ENCODE measurements at places on chromosomes 5 and 9. TPM values are rescaled to one million over a fixed set of nuclear protein-coding genes. Genes with fewer than 3 reads are reported as not detected.

- peaks cover 18% of the 10 kb centered on the region for H3K4me1 ChIP-seq
- H3K27me3 ChIP-seq, result no peaks in the 10 kb centered on the region
- no peak overlapping the region for H3K4me3 ChIP-seq
Observed at GRCh38 chr5:10262995-10263394, 12.9 kb downstream of the CCT5 start.

DNA sequence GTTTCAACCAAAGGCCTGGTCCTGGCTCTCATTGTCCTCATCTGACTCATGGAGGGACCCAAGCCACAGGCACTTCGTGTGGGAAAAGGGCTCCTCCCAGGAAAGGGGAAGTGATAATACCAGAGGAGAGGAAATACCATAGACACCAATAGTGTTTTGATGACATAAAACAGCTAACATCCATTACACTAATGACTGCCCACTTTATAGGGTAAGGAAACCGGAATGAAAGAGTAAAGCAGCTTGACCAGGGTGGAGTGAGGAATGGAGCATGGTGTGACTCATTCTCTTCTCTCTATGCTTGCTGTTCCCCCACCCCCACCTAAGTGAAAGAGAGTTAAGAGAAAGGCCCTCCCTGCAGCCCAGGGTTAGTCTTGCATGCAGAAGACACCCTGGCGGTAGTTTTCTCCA, 67.4 kb upstream of the HRH2 start:
- DNase-seq, result peak; percentile 26
- H3K27me3 ChIP-seq, result no peaks in the 10 kb centered on the region
- no peaks in the 10 kb centered on the region for H3K4me1 ChIP-seq
- H3K36me3 ChIP-seq, result no peaks in the 10 kb centered on the region

DNA sequence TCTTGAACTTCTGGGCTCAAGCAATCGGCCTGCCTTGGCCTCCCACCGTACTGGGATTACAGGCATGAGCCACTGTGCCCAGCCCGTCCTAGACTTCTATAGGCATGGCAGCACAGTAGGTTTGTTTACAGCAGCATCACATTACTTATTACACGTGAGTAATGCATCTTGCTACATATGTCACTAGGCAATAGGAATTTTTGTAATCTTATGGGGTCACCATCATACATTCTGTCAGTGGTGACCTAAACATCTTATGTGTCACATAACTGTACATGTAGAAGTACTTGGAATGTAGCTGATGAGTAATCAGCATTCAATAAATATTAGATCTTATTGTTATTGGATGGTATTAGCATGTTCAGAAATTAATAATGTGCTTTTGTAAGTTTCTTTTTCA, 22.9 kb upstream of the ABCA1 start:
- H3K36me3 ChIP-seq, result no peaks in the 10 kb centered on the region
- H3K4me1 ChIP-seq, result no peaks in the 10 kb centered on the region
- no peaks in the 10 kb centered on the region for H3K27me3 ChIP-seq

- H3K4me1 ChIP-seq, result peaks cover 4% of the 10 kb centered on the region
- peaks cover 6% of the 10 kb centered on the region for H3K36me3 ChIP-seq
- DNase-seq, result no peak
- H3K27me3 ChIP-seq, result no peaks in the 10 kb centered on the region
- H3K27ac ChIP-seq, result no peak overlapping the region
Observed at GRCh38 chr5:32304622-32305021, 8.1 kb downstream of the MTMR12 start.

DNA sequence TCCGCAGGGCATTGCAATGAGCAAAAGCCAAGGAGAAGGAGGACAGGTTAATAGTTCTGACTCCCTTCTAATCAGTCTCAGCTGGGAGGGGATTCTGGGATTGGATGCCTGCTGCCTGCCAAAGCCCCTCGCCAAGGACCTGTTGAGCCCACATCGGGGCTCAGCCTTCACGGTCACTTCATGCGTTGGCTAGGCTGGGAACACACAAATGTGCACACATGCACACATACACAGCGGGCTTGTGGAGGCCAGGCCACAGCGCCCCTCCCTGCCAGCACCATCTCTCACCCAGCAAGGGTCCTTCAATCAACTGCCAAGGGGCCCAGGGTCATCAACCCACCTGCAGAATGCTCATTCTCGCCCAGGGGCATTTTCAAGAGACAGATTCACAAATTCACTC, 113.9 kb downstream of the C5orf15 start:
- no peak overlapping the region for H3K4me3 ChIP-seq
- no peaks in the 10 kb centered on the region for H3K4me1 ChIP-seq
- no peak overlapping the region for H3K27ac ChIP-seq

GRCh38 chr5:56052735-56053134, 58.0 kb upstream of the IL6ST start:
- H3K27ac ChIP-seq, result no peak overlapping the region
- peaks cover 10% of the 10 kb centered on the region for H3K4me1 ChIP-seq
- no peak for DNase-seq
- H3K4me3 ChIP-seq, result no peak overlapping the region
- H3K27me3 ChIP-seq, result peaks cover 23% of the 10 kb centered on the region

- no peak for DNase-seq
- H3K27me3 ChIP-seq, result no peaks in the 10 kb centered on the region
- H3K4me1 ChIP-seq, result peaks cover 62% of the 10 kb centered on the region
- H3K4me3 ChIP-seq, result no peak overlapping the region
- peaks cover 16% of the 10 kb centered on the region for H3K36me3 ChIP-seq
- no peak overlapping the region for H3K27ac ChIP-seq
Observed at GRCh38 chr9:109311731-109312130, 9.1 kb downstream of the EPB41L4B start.

- no peaks in the 10 kb centered on the region for H3K36me3 ChIP-seq
- peak; percentile 42 for DNase-seq
- H3K27ac ChIP-seq, result no peak overlapping the region
- no peak overlapping the region for H3K4me3 ChIP-seq
- no peaks in the 10 kb centered on the region for H3K27me3 ChIP-seq
- H3K4me1 ChIP-seq, result peaks cover 8% of the 10 kb centered on the region
Observed at GRCh38 chr5:19240170-19240569, 747.8 kb downstream of the CDH18 start.

The RMI1 gene
- total RNA-seq, result 6.9 TPM

The SLC6A3 gene
- not detected for total RNA-seq

The MYMK gene
- not detected for total RNA-seq

The PCDHGC5 gene
- 0.69 TPM for total RNA-seq

All from MCF 10A (cell line).